ENCODE measurements at places on chromosomes 12 and 14. TPM values are rescaled to one million over a fixed set of nuclear protein-coding genes. Genes with fewer than 3 reads are reported as not detected.

Gene PIWIL1
- total RNA-seq, result not detected

DNA sequence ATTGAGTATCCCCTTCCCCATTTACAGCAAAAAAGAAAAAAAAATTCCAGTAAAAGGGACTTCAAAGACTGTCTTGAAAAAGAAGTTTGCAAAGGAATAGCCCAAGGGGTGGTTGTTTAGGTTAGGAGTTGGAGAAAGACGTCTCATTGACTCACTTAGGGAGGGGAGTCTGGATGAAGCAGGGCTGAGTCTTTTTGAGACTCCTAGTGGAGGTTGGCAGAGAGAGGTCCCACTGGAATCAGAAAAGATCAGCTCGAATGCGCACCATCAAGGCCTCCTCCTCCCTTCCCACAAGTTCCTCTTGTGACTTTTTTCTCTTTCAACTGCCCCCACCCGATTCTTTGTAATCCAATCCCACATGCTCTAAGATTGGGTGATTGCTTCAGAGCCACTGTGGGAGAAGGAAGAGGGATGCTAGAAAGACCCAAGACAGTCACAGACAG, 1.9 kb downstream of the ARHGEF40 start:
- H3K4me1 ChIP-seq, result peaks cover 34% of the 10 kb centered on the region
- no peak for DNase-seq
- H3K27ac ChIP-seq, result no peak overlapping the region
- no peaks in the 10 kb centered on the region for H3K36me3 ChIP-seq

- H3K27me3 ChIP-seq, result no peaks in the 10 kb centered on the region
- H3K4me3 ChIP-seq, result no peak within 1 kb of the TSS
- peak; percentile 63 for DNase-seq
- H3K4me1 ChIP-seq, result peaks cover 20% of the 10 kb centered on the region
- peak within 1 kb of the TSS; percentile 79 for H3K27ac ChIP-seq
- H3K36me3 ChIP-seq, result peaks cover 2% of the 10 kb centered on the region
Measured at GRCh38 chr12:52006726-52007157, at the start of gene TAMALIN. TAMALIN (plus strand) TSS chr12:52006946; CDS start chr12:52007020, 74 bp downstream.

DNA sequence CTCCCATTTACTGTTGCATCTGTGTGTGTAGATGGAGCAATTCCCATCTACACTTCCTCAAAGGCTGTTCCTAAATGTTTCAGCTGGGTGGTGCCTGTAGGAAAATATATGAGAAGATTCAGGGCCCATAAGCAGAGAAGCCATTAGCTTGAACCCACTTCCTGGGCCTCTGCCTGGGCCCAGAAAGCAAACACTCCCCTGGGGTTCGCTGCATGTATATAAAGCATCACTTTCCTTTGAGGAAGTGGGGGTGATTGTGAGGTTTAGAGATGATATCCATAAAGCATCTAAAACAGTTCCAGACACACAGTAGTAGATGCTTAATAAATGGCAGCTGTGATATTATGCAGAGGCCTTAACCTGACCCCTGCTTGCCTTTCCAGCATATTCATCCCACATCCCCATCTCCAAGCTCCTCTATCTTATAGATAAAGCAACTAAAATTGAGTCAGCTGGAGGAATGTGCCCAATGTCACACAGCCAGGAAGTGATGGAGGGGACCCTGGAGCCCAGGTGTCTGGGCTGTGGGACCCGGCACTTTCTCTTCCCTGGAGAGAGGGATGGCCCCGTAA, 280.0 kb upstream of the CRY1 start:
- no peaks in the 10 kb centered on the region for H3K36me3 ChIP-seq
- H3K27ac ChIP-seq, result peak overlapping the region; percentile 72
- DNase-seq, result no peak
- peaks cover 60% of the 10 kb centered on the region for H3K4me1 ChIP-seq
- no peak overlapping the region for H3K4me3 ChIP-seq
- H3K27me3 ChIP-seq, result no peaks in the 10 kb centered on the region

DNA sequence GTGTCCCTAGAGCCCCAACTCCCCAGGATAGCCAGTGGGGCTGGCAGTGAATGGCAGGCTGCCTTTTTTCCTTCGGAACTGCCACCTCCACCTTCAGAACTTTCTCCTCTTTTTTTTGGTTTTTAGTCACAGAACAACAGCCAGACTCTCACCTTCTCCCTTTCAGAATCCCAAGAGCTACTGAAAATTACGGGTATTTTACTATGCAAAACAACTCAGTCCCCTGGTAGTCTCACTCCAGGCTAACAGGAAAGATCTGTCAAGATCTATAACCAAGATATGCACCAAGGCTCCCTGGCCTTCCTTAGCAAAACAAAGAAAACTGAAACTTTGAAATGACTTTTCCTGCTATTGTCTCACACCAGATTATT, 12.5 kb downstream of the PLEKHG6 start:
- H3K4me1 ChIP-seq, result peaks cover 21% of the 10 kb centered on the region
- H3K27me3 ChIP-seq, result no peaks in the 10 kb centered on the region
- peak overlapping the region; percentile 17 for H3K4me3 ChIP-seq
- DNase-seq, result no peak
- no peaks in the 10 kb centered on the region for H3K36me3 ChIP-seq
- no peak overlapping the region for H3K27ac ChIP-seq

Measured in CD4-positive, CD25-positive, alpha-beta regulatory T cell (primary cell).